ENCODE measurements at places on chromosomes 5 and 9. TPM values are rescaled to one million over a fixed set of nuclear protein-coding genes. Genes with fewer than 3 reads are reported as not detected.

The RNF20 gene
- total RNA-seq, result 12.7 TPM

The HSD17B3 gene
- not detected for total RNA-seq

The GRM6 gene
- total RNA-seq, result not detected

The GMCL2 gene
- total RNA-seq, result not detected

The DAB2 gene
- total RNA-seq, result 14.4 TPM

The PTGDS gene
- 10.8 TPM for total RNA-seq

The CNTNAP3 gene
- total RNA-seq, result 0.10 TPM

The ENTREP1 gene
- total RNA-seq, result not detected

The PDE6A gene
- total RNA-seq, result not detected

The SLC23A1 gene
- not detected for total RNA-seq

The CDC20B gene
- not detected for total RNA-seq

The IRX4 gene
- total RNA-seq, result not detected

The TLE1 gene
- total RNA-seq, result 27.2 TPM

The FAM120A gene
- 90.6 TPM for total RNA-seq

The TLX3 gene
- not detected for total RNA-seq

The SPATA31A3 gene
- not detected for total RNA-seq

The TSSK1B gene
- 0.10 TPM for total RNA-seq

The PLPP7 gene
- total RNA-seq, result 0.52 TPM

The GLRA1 gene
- not detected for total RNA-seq

The ANKRD18B gene
- total RNA-seq, result 1.2 TPM

The SPRY4 gene
- total RNA-seq, result not detected
